ENCODE measurements at places on chromosomes 16 and 17.

- DNase-seq = no peak
These were observed 757.8 kb downstream of the CDH11 start for GRCh38 chr16:64364016-64364415.

- no peak for DNase-seq
These were observed 75.3 kb downstream of the WDR59 start for GRCh38 chr16:74909665-74910064.

DNA sequence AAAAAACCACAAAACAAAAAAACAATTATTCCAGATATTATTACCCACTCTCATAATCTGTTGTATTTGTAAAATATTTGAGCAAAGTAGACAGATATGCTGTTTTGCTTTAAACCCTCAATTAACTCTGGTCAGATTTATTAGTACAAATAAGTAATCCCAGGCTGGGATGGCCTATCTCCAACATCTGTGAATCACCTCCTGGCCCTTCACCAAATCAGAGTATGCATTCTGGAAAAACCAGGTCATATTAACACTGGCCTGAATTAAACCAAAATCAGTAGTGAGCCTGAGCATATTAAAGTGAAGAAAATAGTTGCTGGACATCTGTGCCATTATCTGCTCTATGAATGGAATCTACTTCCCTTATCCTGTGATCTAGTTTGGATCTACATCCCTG lies 41.0 kb downstream of the STAT3 start:
- DNase-seq = no peak

DNA sequence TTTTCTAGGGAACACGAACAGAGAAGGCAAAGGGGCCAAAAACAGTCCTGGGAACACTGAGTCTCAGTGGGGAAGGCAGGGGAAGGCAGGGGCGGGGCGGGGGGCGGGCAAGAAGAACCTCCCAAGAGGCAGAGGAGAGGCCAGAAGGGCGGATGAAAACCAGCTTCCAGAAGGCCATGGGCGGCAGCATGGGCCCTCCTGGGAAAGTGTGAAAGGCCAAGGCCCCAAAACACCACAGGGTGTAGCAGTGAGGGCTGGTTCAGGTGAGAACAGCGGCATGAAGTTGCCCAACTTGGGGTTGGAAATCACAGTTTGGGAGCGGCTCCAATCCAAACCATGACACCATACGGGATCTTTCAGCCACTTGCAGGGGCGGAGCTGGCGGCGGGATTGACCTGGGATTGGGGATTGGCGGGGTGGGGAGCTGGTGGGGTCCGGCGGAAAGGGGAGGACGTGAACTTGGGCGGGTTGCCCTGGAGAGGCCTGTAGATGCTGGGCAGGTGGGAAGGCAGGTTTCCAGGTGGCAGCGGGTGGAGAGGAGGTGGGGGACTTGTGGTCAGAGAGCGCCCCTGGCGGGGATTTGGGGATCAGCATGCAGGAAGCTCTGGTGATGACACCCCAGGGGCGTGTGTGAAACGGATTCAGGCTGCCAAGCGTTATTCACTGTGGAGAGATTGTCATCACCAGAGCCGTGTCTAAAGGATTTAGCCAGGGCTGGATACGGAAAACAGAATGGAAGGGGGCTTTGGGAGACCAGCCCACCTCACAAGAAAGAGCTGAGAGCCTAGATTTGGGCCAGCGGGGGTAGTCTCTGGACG lies 80.9 kb downstream of the ARHGAP23 start:
- DNase-seq = peak; percentile 81

GRCh38 chr16:48534601-48535340 lies 75.2 kb downstream of the N4BP1 start:
- DNase-seq = no peak

GRCh38 chr17:83133302-83134121 lies 54.1 kb downstream of the METRNL start:
- DNase-seq = no peak

- DNase-seq = no peak
These were observed 381.7 kb downstream of the ZFHX3 start for GRCh38 chr16:72666267-72666666.

All from activated CD4-positive, alpha-beta T cell treated with anti-CD3 and anti-CD28 coated beads, Interleukin-2, amount 50 U/mL, for 48 hours (primary cell).